ENCODE measurements at places on chromosomes 7 and 10. TPM values are rescaled to one million over a fixed set of nuclear protein-coding genes. Genes with fewer than 3 reads are reported as not detected.

DNA sequence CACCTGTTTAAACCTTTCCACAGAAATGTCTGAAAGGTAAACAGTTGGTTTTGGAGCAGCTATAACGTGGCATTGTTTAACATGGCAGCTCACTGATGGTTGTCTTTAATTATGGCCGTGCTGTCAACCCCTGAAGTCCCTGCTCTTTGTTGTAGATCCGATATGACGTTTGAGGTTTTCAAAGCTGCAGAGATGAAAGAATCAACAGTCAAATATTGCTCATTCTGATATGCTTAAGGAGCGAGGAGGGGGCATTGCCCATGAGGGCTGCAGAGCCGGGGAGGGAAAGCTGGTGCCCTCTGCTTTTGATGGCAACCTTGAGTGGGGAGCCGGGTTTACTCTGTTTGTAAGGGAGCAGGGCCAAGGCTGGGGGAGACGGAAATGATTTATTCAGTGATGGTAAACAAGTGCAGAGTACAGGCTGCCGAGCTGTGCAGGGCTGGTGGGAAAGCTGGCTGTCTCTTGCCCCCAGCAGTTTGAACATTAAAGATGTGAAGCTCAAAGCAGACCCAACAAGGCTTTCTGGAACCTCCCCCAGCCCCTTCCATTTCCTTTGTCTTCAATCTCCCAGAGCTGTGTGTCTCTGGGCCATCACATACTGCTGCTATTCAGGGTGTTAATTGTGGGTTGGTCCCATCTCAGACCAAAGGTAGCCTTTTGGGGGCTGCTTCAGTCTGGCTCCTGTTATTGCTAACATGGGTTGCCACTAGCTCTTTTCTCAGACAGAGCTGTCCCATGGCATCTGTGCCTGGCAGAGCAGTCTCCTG is 345.5 kb downstream of the LRMDA start:
- no peak for DNase-seq

DNA sequence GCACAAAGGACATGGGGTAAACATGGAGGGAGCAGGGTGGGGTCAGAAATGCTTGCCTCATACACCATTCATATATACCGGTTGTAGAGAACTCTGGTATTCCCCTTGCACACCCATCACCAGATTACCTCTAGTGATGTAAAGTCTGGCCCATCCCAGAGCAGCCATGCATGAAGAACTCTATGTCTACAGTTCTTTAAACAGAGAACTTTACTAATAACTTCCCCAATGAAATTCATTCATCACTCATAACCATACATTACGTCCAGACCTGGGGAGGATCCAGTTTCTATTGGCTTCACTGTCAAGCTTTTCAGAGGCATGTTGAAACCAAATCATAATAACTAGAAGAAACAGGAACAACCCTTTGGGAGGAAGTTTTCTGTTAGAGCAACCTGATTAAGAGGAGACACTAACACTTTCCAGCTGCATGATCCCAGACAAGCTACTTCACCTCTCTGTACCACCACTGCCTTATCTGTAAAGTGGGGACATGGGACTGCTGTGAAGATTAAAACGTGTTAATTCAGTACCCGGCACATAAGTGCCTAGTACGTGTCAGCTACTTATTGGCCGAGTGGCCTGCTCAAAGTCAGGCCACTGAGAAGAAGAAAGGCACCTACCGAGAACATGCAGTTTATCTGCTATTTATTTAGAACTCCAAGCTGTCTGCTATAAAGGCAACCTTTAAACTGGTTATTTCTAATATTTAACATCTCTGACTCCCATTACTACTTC is 59.7 kb downstream of the IGF2BP3 start:
- no peak for DNase-seq

Gene TMEM176A
- not detected for total RNA-seq

Gene CHST15
- total RNA-seq = 0.16 TPM

GRCh38 chr7:141158561-141158960 is 84.7 kb downstream of the TMEM178B start:
- DNase-seq = no peak

GRCh38 chr10:125190946-125191345 is 30.6 kb upstream of the CTBP2 start:
- DNase-seq = no peak

- no peak for DNase-seq
These were observed 171.8 kb upstream of the POM121L12 start for GRCh38 chr7:52863652-52864051.

Gene DNAJB12
- total RNA-seq = 32.5 TPM

Gene VWA2
- total RNA-seq = not detected

GRCh38 chr10:79178614-79179163 is 109.9 kb downstream of the ZMIZ1 start:
- DNase-seq = no peak

GRCh38 chr7:110988890-110989501 is 101.9 kb upstream of the LRRN3 start:
- no peak for DNase-seq

- peak; percentile 8 for DNase-seq
These were observed 89.5 kb upstream of the CCDC6 start for GRCh38 chr10:59995862-59996261.

Gene EBF3
- not detected for total RNA-seq

DNA sequence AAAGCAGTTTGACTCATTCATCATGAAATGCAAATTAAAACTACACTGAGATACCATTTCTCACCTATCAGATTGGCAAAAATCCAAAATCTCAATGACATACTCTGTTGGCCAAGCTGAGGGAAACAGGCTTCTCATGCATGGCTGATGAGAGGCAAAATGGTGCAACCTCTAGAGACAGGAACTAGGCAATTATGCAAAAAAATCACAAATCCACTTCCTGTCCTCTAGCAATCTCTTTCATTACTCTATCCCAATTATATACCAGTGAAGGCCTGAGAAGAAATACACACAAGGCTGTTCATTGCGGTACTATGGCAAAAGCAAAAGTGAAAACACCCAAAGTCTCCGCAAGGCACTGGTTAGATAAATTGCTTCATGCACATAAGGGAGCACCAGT is 25.9 kb upstream of the PTPRN2 start:
- no peak for DNase-seq

Gene COL1A2
- total RNA-seq = 6.0 TPM

Gene CNPY1
- total RNA-seq = not detected

Gene HHEX
- 0.19 TPM for total RNA-seq

Gene C10orf53
- not detected for total RNA-seq

Gene FRMPD2
- not detected for total RNA-seq

DNA sequence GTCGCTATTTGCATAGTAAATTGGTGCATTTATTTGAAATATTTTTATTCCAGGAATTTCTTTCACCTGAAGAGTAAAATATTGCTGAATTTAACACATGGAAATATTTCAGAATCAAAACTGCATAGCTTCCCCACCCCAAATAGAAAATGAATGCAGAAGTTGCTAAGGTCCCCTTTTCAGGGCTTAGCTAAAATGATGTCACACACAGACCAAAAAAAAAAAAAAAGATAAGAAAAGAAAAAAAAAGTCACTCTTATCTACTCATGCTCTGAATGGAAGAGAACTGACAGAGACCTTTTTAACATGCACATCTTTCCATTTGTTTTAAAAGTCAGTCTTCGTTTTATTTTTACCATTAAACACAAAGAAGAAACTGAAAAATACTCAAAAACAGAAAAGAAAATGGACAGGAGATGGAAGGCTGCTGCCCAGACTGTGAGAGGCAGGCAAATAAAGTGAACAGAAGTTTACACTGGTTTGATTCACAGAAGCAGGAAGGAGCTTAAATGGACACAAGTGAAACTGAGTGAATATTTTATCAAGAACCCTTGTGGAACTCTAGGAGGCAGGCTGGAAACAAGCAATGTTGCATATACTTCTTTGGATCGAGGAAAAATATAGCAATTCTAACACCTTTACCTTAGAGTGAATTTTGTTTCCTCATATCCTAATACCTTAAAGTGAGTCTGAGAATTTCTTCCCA is 32.0 kb downstream of the PSMC2 start:
- DNase-seq = no peak

DNA sequence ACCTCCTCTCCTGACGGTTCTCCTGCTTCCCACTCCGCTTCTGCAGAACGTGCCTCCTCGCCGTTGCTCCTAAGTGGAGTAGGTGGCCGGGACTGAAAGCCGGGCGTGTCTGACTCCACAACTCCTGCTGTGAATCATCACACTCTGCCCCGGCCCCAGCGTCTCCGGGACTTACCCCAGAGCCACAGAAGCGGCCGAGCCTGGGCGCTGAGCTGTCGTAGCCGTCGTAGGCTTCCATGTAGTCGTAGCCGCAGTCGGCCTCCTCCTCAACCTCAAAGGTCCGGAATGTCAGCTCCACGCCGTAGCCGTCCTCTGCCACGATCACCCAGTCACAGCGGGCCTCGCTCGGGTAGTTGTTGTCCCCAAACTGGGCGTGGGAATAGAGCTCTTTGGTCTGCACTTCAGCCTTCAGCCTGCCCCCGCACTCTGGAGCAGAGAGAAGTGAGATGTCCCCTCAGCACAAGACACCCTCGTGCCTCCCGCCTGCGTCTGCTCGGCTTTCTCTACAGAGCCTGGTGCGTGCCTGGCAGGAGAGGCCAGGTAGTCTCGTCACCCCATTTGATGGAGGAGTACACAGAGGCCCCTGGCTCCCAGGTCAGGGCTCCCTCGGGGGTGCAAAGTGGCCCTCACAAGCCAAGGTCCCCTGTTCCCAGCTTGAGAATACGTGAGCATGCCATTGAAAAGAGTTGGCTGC is 11.2 kb upstream of the OPALIN start:
- no peak for DNase-seq

DNA sequence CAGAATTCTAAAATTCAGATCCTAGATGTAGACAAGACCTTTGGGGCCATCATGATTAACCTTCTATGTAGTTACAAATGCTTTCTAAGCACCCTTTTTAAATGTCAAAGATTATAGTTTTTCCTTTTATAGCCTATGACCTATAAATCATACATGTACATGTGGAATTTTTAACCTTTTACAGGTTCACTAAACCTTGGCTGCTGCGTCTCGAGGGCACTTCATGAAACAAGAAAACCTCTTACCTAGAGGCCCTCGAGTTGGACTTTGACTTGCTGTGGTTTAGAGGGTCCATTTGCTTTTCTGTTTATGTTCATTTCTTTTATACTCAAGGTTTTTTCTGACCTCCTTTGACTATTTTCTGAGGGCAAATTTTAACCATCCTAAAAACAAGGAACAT is 302.2 kb downstream of the CSTF2T start:
- no peak for DNase-seq

- no peak for DNase-seq
These were observed 564.9 kb upstream of the MGMT start for GRCh38 chr10:128902031-128902710.

Gene SORBS1
- 0.66 TPM for total RNA-seq

GRCh38 chr7:138125119-138125518 is 48.9 kb downstream of the AKR1D1 start:
- DNase-seq = no peak

Gene LIPN
- not detected for total RNA-seq

Gene AMPH
- not detected for total RNA-seq

DNA sequence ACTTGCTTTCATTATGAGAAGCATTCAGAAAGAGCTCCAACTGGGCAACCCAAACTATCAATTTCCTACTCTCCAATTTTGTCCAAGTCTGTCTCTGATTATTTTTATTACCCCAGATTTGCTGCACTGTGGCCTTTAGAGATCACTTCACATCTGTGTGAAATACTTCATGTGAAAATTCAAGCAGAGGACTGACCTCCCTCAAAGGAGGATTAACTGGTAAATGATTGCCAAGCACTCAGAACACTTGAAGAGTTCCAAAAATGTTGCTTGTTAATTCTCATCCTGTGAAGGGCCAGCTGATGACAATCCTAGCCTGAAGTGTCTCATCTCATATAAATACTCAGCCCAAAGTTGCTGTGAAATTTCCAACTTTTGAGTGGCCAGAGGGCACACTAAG is 182.8 kb upstream of the DGKB start:
- DNase-seq = no peak

DNA sequence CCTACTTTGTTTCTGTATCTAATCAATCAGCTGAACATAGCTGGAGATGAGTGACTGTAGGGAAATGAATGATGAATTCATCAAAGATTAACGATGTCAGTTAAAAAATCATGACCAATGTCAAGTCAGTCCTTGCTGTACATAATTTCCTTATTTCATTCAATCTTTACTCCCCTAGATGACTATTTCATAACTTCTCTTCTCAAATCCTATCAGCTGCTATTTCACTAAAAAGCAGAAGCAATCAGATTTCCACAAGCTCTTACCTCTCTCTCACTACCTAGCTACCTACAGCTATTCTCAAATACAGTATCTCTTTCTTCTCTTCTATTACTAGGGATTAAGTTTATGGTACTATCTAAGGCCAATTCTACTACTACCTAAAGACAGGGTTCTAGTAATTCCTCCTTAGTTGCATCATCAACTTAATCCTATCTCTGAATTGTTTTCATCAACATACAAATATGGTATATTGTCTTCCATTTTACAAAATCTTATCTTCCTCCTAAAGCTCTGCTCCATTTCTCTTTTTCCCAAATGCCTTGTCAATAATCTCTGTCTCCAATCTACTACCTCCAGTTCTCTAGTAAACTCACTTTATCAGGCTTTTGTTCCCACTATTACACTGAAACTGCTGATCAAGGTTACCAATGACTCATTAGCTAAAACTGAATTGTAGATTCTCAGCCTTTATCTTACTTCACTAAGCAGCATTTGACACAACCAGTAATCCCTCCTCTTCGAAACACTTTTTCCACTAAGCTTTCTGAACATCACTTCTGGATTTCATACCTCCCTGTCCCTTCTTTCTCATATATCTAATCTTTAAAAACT is 28.4 kb downstream of the JMJD1C start:
- no peak for DNase-seq

DNA sequence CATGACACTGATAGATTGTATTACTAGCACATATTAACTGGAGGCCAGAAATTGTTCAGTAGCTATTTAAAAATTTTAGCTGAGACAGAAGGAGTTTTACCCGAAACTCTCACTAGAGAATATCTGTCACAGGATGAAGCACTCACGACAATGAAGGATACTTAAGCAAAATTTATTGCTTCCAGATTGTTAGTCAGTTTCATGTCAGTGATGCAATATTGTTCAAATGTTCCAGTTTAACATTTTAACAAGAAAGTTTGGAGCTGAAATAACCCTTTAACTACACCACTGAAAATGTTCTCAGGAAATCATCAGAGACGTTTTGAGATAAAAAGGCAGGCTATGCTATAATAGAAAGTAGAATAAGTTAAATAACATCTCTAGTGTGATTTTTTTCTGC is 15.0 kb upstream of the CADPS2 start:
- DNase-seq = no peak

- peak; percentile 63 for DNase-seq
These were observed 194.2 kb upstream of the SVIL start for GRCh38 chr10:29828956-29829355.

DNA sequence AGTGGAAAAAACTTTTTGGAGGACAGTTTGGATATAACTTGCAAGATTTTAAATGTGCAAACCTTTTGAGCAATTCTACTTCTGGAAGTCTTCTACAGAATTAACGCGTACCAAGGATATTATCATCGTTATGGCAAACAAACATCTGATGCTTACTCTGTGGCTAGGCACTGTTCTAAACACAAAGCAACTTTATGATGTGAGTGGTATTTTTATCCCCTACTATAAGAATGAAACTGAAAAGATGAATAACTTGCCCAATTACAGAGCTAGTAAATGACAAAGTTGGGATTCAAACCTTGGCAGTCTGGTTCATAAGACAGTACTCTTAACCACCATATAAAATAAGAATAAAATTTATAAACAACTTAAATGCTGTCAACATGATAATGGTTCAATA is 15.8 kb downstream of the ASZ1 start:
- no peak for DNase-seq

Data from activated CD4-positive, alpha-beta T cell treated with anti-CD3 and anti-CD28 coated beads, Interleukin-2, amount 10 ng/mL, durations not matched to agents 24 days and 14 days (primary cell).